Sigmoid colon (tissue), 7 donors: ENCODE measurements at places on chromosomes 2 and 18.

DNA sequence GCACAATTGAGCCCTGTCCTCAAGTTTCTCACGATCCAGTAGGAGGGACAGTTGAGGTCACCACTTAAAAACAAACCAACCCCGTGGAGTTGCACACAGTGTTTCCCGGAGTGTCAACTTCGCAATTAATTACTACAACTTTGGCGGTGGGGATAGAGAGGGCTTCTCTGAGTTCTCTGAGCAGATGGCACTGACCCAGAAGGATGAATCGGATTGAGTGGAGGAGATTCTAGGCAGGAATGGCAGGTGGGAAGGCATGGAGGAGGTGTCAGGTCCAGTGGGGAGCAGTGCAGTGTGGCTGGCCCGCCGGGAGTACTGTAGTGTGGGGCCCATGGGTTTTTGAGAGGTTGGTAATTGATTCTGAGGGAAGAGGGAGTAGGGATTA lies 12.0 kb downstream of the SIX3 start:
- H3K36me3 ChIP-seq, result no peaks in the 10 kb centered on the region
- H3K27me3 ChIP-seq, result peaks cover 100% of the 10 kb centered on the region
- no peak overlapping the region for H3K27ac ChIP-seq
- DNase-seq, result no peak

DNA sequence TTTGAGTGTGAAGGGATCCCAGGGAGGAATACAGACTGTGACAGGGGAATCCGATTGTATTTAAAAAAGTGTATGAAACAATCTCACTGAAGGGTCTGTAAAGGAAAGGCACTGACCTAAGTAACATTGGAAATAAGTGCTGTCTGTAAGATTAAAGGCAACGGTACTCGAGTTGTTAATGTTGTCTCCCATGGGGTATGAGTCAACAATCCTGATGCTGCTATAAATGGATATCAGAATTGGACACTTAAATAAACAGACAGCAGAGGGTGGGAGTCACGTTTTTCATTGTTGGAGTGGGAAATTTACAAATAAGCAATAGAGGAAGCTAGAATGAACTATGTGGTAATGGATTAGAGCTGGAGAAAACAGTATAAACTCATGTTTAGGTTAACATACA lies 452.4 kb upstream of the RGPD4 start:
- H3K4me1 ChIP-seq, result no peaks in the 10 kb centered on the region
- H3K4me3 ChIP-seq, result no peak overlapping the region
- H3K36me3 ChIP-seq, result no peaks in the 10 kb centered on the region
- no peaks in the 10 kb centered on the region for H3K27me3 ChIP-seq
- DNase-seq, result no peak
- H3K27ac ChIP-seq, result no peak overlapping the region

- no peaks in the 10 kb centered on the region for H3K27me3 ChIP-seq
- DNase-seq, result no peak
- H3K27ac ChIP-seq, result no peak overlapping the region
- H3K36me3 ChIP-seq, result no peaks in the 10 kb centered on the region
Observed at GRCh38 chr18:22778996-22779395, 154.1 kb upstream of the RBBP8 start.

DNA sequence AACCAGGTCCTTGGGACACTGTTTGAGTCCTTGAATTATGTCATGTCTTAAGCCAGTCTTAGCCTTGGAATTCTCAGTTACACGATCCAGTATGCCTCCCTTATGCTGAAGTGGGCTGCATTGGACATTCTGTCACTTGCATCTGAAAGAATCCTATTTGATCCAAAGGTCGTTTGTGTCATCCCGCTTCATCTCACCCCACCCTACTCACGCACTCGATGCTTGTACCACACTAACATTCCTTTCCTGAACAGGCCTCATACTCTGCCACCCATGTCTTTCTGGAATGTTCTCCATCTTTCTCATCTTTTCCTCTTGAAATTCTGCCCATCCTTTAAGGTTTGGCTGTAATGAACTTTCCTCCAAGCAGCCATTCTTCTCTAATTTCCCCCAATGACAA lies 27.9 kb upstream of the ZFP36L2 start:
- H3K27ac ChIP-seq, result peak overlapping the region; percentile 59
- H3K4me3 ChIP-seq, result no peak overlapping the region
- no peaks in the 10 kb centered on the region for H3K36me3 ChIP-seq
- H3K27me3 ChIP-seq, result no peaks in the 10 kb centered on the region
- DNase-seq, result no peak

GRCh38 chr2:8170552-8171327 lies 511.1 kb upstream of the ID2 start:
- no peaks in the 10 kb centered on the region for H3K4me1 ChIP-seq
- no peak overlapping the region for H3K4me3 ChIP-seq
- peak overlapping the region; percentile 54 for H3K27ac ChIP-seq
- DNase-seq, result no peak
- H3K27me3 ChIP-seq, result no peaks in the 10 kb centered on the region

- no peak for DNase-seq
- no peaks in the 10 kb centered on the region for H3K36me3 ChIP-seq
- H3K27ac ChIP-seq, result no peak overlapping the region
- H3K4me1 ChIP-seq, result no peaks in the 10 kb centered on the region
Observed at GRCh38 chr18:37261246-37261840, 304.3 kb downstream of the CELF4 start.

DNA sequence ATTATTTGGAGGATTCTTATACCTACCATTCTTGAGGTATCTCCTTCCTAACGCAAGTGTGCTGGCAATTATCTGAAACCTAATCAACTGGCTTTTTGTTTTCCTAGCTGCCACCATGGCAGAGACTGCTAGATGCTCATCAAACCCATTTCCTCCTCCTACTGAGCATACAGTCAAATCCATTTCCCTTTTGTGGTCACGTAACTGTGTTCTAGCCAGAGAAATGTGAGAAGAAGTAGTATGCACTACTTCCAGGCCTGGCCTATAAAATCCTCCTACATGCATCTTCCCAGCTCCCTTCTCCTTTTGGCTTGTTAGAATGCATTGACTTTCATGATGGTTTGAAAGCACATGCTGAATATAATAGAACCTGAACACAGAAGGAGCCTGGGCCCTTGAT lies 494.1 kb upstream of the MEIS1 start:
- DNase-seq, result no peak
- no peaks in the 10 kb centered on the region for H3K4me1 ChIP-seq
- no peaks in the 10 kb centered on the region for H3K36me3 ChIP-seq
- no peak overlapping the region for H3K4me3 ChIP-seq
- no peak overlapping the region for H3K27ac ChIP-seq

- H3K36me3 ChIP-seq, result no peaks in the 10 kb centered on the region
- H3K4me1 ChIP-seq, result no peaks in the 10 kb centered on the region
- no peak overlapping the region for H3K27ac ChIP-seq
- no peaks in the 10 kb centered on the region for H3K27me3 ChIP-seq
- no peak for DNase-seq
- no peak overlapping the region for H3K4me3 ChIP-seq
Observed at GRCh38 chr2:169162613-169163012, 93.2 kb downstream of the DHRS9 start.
